Right lobe of liver (tissue), 6 donors: ENCODE measurements at places on chromosomes 6 and 20.

DNA sequence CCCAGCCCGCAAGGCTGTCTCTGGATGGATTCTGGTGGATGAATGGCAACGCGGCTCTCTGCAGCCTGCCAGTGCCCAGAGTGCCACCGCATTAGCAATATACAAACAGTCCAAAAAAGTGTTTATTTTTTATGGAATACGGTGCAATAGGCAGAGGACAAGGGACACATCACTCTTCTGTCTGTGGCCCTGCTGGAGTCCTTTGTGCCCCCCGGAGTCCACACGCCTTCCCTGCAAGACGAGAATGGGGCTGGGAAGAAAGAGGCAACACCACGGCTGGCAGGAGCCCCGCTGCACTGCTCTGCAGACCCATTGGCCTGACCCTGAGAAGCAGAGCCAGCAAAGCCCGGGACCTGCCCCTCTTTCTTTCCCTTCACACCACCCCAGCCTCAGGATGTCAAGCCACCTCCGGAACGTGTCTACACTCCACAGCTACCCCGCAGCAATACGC is 196.3 kb downstream of the SYNDIG1 start:
- no peak for DNase-seq

DNA sequence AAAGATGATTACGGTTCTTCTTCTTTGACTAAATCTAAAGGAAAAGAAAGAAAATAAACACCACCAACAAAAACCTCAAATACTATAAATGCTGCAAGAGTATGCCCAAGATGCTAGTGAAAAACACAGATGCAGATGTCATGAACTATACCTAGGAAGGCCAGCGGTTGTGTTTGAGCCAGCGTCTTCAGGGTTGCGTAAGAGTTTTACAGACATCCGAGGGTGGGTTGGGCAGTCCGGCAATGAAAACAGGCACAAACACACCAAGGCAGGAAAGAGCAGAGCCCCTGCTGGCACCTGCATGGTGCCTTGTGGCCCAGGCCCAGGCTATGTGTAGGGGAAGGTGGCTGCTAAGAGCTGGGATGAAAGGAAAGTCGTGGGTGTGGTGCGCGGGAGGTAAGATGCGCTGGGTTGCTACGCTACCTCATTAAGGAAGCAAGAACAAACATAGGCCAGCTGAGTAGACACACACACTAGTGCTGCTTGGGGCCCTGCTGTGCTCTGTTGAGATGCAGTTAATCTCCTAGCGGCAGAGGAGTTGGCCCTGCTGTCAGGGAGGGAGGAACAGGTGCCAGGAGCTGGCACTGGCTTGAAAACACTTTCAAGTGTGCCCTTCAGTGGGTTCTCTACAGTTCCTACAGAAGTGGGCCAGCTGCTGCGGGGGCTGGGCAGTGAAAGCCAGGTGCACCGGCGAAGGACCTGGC is 170.2 kb upstream of the PLN start:
- DNase-seq = no peak

- DNase-seq = peak; percentile 87
Observed at GRCh38 chr6:3990692-3991491, 88.0 kb downstream of the FAM217A start.

DNA sequence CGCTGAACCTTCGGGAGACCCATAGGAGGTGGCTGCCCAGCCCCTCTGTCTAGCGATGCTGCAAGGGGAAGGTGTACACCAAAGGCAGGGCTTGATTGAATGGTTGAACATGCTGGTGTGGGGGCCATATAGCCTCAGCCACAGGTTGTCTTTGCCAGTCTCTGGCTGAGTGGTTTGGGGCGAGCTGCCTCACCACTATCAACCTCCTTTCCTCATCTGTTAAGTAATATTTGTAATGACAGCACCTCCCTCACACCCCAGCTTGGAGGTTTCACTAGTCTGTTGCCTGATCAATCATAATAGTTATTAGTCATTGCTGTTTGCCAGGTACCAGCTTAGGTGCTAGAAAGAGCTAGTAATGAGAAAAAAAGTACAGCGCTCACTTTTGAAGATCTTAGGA is 11.8 kb upstream of the ZNF831 start:
- no peak for DNase-seq

GRCh38 chr20:12166053-12166717 is 248.5 kb downstream of the BTBD3 start:
- no peak for DNase-seq

DNA sequence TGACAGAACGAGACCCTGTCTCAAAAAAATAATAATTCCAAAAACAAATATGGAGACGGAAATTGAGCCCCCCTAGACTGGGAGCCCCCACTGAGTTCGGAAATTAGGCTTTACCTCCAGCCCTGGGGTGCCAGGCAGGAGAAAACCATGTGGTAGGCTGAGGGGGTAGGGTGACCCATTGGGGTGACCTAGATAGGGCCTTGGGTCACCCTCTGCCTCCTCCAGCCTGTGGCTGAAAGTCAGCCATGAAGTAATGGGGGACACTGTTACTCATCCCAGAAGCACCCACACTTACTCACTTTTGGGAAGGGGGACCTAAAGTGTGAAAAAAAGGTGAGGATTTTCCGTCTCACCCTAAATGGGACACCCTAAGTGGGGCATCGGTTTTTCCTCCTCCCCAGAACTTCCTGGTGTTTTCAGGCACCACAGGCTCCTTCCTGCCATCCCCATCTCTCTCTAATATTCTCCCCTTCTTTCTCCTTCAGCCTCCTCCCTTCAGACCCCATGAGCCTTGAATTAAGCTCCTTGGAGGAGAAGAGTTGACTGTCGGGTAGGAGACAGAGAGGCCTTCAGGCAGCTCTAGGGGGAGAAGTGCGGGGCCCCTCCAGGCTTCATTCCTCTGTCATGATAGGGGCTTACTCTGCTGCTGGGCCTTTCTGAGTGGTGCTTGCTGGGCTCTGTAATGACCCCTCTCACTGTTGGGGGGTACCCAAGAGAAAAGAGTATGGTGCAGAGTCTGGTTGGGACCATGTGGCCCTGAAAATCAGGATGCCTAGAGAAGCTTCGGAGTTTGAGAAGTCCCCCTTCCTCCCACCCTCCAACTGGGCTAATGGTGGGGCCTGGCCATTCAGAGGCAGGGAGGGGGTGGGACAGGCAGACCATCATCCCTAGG is 2.4 kb downstream of the LTB start:
- DNase-seq = no peak
